ENCODE measurements at places on chromosomes 12 and 14. TPM values are rescaled to one million over a fixed set of nuclear protein-coding genes. Genes with fewer than 3 reads are reported as not detected.

DNA sequence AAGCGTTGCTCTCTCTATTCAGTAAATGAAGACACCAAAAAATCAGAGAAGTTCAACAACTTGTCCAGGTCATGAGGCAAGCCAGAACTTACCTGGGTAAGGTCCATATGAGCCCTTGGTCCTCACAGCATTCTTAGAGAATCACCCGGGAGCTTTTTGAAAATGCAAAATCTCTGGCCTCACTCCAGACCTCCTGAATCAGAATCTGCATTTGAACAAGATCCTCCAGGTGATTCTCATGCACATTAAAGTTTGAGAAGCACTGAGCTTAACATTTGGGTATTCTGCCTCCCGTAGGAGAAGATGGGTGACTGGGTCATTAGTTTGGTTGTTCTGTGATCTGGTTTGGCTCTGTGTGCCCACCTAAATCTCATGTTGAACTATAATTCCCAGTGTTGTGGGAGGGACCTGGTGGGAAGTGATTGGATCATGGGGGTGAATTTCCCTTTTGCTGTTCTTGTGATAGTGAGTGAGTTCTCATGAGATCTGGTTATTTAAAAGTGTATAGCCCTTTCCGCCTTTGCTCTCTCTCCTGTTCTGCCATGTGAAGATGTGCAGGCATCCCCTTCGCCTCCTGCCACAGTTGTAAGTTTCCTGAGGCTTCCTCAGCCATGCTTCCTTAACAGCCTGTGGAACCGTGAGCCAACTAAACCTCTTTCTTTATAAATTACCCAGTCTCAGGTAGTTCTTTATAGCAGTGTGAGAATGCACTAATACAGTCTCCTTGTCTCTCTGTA lies 221.2 kb downstream of the RAD51B start:
- DNase-seq, result no peak

GRCh38 chr14:25003537-25003936 lies 46.4 kb downstream of the STXBP6 start:
- no peak for DNase-seq

DNA sequence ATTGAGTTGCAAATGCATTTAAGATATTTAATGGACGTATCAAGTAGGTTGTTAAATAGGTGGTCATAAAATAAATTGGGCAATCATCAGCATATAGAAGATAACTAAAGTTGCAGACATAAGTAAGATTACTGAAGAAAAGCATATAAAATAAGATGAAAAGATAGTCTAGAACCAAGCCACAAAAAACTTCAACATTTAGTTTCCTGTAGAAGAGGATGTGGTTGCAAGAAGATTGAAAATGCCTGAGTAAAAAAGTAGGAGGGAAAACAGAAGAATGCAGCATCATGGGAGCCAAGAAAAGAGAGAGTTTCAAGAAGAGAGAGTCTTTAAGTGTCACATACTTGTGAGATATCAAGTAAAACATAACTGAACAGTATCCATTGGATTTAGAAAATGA lies 17.6 kb upstream of the SLC16A7 start:
- DNase-seq, result no peak

DNA sequence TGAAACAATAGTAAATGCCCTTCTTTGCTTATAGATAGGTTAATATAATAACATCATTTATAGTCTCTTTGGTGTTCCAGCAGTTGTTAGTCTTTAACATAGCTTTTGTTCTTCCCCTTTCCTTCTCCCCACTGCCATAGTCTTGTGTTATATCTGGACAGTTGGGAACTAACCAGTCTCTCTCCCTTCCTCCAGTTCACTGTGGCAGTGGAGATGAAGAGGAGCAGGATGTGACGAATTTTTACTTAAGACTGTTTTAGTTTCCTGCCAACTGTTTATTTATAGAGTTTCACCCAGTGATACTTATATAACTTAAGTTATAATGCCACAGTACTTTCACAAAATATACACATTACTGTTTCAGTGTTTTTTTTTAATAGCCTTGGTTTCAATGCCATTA lies 277.4 kb downstream of the PDZRN4 start:
- no peak for DNase-seq

GRCh38 chr12:101186291-101186690 lies 23.7 kb downstream of the SLC5A8 start:
- no peak for DNase-seq

DNA sequence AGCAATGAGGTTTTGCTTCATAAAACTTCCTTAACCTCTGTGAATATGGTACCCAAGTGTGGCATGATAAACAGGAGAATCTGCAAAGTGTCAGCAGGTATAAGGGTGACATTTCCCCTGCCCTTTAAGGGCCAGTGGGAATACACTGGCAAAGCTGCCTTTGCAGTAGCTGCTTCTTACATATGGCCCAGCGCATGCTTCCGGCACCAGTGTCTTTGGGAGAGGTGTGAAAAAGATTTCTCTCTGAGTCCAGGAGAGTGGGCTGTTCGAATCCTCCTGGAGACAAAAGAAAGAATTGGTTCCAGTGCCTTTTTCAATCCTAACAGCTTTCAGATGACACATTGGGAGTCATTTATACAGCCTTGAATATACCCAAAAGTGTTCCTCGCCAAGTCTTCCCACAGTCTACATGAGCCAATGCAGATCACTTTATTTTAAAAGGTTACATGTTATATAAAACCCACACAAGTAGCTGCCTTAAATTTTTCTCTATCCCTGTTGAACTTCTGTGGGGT lies 437.7 kb downstream of the PRKD1 start:
- DNase-seq, result no peak

DNA sequence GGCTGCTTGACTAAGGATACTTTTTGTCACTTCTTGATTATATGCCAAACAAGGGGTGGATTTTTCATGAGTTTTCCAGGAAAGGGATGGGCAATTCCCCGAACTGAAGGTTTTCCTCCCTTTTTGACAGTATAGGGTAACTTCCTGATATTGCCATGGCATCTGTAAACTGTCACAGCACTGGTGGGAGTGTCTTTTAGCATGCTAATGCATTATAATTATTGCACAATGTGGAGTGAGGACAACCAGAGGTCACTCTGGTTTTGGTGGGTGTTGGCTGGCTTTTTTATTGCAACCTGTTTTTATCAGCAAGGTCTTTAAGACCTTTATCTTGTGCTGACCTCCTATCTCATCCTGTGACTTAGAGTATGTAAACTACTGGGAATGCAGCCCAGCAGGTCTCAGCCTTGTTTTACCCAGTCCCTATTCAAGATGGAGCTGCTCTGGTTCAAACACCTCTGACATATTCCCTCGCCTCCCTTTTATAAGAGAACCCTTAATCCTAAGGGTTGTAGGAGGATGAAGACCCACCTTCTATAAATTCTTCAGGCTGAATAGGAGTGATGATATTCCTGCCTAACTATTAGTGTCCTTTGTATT lies 471.2 kb downstream of the ATP23 start:
- no peak for DNase-seq

DNA sequence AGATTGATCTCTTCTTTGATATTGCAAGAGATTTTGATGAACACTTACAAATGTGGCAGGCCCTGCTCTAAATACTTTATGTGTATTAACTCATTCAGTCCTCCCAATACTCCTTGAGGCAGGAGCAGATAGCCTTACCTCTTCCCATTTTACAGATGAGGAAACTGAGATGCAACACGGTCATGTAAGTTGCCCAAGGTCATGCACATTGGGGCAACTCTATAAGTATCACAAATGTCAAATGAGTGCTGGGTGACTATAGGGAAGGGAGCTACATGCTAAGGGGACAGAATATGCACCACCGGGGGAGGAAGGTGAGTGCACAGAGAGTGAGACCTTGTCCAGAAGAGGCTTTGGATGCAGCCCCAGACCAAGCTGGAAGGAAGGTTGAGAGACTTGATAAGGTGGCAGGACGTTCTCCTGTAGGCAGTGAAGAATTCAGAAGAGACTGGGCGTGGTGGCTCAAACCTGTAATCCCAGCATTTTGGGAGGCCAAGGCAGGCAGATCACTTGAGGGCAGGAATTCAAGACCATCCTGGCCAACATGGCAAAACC lies 132.3 kb upstream of the PWP1 start:
- DNase-seq, result no peak

- no peak for DNase-seq
Observed at GRCh38 chr12:87376722-87377121, 652.5 kb downstream of the C12orf50 start.

DNA sequence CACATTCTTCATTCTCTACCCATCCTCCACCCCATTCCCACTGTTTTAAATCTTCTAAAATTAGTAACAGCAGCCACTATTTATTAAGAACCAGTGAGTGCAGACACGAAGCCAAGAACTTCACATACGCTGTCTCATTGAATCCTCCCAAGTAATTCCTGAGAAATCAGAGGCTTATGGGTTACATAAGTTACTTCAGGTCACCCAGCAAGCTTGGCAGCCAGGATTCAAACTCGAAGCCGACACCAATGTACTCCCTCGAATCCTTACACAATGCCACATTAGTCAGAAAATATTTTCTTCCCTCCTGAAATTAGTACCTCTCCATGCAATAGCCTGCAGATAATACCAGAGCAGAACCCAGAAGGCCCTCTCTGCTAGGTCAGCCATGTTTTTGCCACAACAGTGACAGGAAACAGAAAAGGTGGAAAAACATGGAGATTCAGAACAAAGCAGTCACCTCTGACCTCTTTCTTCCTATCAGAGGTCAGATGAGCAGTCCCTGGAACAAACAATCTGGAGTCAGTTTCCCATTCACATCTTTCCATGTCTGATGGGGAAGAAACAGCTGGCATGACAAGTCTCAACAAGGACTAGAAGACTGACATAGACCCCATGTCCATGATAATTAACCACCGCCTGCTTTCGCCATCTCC lies 16.4 kb downstream of the NID2 start:
- DNase-seq, result no peak

GRCh38 chr14:76918256-76918781 lies 92.1 kb downstream of the LRRC74A start:
- no peak for DNase-seq

- DNase-seq, result no peak
Observed at GRCh38 chr14:37369425-37369824, 171.7 kb downstream of the MIPOL1 start.

DNA sequence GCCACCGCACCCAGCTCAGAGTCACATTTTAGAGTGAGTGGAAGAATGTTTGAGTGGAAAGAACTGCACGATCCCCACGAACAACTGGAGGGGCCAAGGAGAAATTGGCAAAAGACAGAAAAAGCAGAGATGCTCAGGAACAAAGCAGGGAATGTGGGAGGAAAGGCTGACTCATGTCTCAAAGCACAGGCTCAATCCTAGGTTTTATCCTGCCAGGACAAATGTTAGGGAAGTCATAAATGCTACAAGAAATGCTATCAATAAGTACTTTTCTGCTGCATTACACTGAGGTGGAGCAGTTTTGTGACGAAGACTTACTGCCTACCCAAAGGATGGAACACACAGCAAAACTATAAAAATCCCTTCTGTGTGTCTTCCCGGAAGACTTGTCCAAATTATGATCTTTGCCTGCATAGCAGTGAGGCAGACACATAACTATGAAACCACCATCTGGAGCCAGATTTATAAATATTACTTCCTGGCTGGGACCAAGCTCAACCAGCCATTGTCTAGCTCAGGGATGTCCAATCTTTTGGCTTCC lies 26.7 kb downstream of the NIN start:
- no peak for DNase-seq

DNA sequence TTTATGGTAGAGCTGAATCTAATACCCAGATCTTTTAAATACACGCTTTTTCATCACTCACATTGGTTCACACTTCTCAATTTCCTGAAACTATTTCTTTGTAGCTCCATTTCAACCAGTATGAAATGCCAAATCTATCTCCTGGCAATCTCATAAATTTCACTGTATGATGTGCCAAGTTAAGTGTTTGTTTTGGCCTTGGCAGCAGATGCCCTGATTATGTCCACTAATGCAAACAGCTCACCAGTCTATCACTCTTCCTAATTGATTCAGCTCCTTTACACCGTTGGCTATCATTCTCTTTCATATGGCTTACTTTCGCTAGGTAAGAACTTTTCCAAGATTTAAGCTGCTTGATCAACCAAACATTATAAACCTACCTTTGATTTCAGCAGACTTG lies 58.6 kb downstream of the ZFC3H1 start:
- no peak for DNase-seq

GRCh38 chr14:64266239-64266638 lies 27.9 kb downstream of the ESR2 start:
- no peak for DNase-seq

DNA sequence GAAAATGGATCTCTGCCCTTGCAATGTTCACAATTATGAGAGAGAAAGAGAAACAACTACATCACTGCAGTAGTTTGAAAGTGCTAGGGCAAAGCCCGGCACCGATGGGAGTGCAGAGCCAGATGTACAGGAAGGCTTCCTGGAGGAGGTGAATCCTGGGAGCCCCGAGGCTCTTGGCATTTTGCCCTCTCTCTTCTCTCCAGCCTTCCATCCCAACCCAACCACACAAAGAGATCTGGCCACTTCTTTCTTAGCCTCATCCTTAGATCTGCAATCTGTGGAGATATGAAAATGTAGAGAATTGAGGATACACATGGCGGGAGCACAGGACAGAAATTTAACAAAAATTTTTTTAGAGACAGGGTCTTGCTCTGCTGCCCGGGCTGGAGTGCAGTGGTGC lies 3.3 kb upstream of the PAPLN start:
- no peak for DNase-seq

DNA sequence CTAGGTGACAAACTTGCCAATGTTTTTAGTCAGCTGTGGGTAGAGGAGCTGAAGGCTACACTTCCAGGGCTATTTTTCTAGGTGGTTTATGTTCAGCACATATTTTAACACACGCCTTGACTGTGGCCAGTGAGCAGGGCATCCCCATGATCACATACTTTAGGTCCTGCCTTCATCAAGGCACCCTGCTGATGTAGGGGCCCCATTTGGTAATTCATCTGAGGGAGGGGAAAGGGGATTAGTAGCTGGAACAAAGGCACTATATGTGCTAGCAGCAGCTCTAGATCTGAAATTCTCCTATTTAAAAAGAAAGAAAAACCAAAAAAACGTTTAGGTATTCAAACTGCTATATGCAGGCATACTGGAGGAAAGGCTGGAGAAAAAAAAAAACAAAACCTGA lies 14.5 kb downstream of the EGLN3 start:
- DNase-seq, result no peak

DNA sequence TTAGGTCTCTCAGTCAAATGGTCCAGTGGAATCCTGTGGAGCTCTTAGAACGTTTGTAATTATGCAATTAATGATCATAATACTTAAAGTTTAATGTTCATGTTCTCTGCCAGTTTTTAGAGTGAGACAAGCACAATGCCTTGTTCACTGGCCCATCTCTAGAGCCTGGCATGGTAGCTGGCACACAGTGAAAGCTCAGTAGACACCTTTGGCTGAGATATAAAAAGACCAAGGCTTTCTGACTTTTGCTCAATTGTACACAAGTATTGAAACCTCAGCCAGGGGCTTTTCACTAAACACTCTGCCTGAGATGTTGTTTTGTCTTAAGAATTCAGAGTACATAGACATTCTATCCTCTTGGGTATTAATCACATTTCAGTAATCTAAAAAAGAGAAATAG lies 241.8 kb upstream of the ATP2B1 start:
- no peak for DNase-seq

GRCh38 chr12:88308825-88309224 lies 166.7 kb downstream of the TMTC3 start:
- no peak for DNase-seq

- DNase-seq, result no peak
Observed at GRCh38 chr12:85550924-85551323, 270.9 kb downstream of the ALX1 start.

Gene RNF212B
- 1.8 TPM for polyA plus RNA-seq

Gene RIMBP2
- polyA plus RNA-seq, result 17.8 TPM

Gene P2RX7
- 0.97 TPM for polyA plus RNA-seq

Gene MMP14
- polyA plus RNA-seq, result 165 TPM

Gene TGM1
- polyA plus RNA-seq, result 1.4 TPM

Gene FLRT2
- polyA plus RNA-seq, result 264 TPM

Gene NDRG2
- 179 TPM for polyA plus RNA-seq

Gene LRIG3
- 34.1 TPM for polyA plus RNA-seq

Gene OTOGL
- 0.90 TPM for polyA plus RNA-seq
